ENCODE measurements at places on chromosomes 5 and 9. TPM values are rescaled to one million over a fixed set of nuclear protein-coding genes. Genes with fewer than 3 reads are reported as not detected.

DNA sequence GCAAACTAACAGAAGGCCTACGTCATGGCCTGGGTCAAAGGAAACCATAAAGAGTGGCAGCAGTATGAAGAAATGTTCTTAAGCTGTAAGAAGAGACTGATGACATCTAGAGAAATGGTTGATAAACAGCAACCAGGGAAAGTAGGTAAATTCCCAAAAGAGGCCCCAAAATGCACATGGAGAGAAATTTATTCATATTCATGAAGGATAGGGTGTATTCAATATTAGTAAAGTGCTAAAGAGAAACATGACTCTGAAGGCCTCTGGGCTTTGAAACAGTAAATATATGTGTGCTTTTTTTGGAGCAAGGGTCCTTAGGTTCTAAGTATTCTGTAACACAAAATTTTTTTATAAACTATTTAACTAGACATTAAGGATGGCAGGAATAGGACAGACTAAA is 149.7 kb upstream of the GRIA1 start:
- DNase-seq, result no peak

GRCh38 chr5:118889165-118889564 is 99.2 kb downstream of the DTWD2 start:
- no peak for DNase-seq

DNA sequence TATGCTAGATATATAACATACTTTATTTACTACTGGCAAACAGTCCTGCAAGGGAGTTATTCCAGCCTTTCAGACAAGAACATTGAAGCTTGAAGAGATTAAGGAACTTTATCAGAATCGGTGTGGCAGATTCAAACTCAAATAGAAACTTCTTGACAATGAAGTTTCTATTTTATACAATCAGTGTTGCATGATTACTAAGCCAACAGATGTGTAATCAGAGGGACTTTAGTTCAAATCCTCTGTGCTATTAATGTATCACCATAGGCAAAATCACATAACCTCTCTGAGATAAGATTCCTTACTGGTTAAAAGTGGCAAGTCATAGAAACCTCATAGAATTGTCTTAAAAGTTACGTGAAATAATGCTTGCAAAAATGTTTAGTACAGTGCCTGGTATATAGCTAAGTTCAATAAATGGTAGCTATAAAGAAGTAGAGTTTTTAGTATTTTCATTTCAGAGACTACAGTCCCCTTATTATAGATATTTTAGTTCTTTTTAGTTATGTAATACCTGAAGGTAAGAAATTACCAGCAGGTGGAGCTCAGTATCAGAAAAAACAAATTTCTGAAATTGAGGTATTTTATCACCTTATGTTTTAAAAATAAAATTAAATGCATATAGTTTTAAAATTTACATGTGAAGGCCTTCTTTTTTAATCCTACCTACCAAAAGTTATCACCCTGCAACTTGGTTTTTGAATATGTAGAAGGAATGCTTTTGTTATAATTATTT is 172.1 kb downstream of the FER start:
- DNase-seq, result no peak

DNA sequence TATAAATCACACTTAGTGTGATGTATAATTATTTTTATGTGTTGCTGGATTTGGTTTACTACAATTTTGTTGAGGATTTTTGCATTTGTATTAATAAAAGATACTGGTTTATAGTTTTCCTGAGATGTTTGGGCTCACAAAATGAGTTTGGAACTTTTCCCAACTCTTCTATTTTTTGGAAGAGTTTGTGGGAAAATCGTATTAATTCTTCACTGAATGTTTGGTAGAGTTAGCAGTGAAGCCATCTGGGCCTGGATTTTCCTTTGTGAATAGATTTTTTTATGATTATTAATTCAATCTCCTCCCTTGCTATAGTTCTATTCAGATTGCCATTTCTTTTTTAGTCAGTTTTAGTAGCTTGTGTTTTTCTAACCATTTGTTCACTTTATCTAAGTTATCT is 201.7 kb upstream of the NFIL3 start:
- no peak for DNase-seq

GRCh38 chr5:60521376-60522291 is 178.3 kb downstream of the DEPDC1B start:
- no peak for DNase-seq

LECT2 gene
- total RNA-seq, result not detected

MEIKIN gene
- not detected for total RNA-seq

All from frontal cortex (tissue), 4 donors.